ENCODE measurements at places on chromosomes 5 and 9. TPM values are rescaled to one million over a fixed set of nuclear protein-coding genes. Genes with fewer than 3 reads are reported as not detected.

GRCh38 chr5:95617057-95617456 lies 2.8 kb upstream of the GPR150 start:
- no peak for DNase-seq

DNA sequence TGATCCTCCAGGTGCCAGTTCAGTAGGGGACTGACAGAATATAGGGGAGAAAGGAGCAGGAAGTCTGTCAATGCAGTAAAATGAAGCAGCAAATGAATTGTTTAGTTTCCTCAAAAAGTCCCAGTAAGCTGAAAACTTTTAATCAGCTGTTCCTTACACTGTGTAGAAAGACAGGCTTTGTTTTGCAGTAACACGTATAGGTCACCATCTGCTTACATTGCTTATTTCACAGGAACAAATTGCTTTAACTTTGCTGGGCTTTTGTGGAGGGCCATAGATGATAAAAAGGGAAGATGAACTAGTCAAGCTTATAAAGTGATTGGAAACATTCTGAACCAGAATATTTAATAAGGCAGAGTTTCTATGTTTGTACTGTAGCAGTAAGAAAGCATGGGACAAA lies 331.3 kb upstream of the RFX3 start:
- DNase-seq: no peak

PCDHGB7 gene
- 17.3 TPM for polyA plus RNA-seq

COQ4 gene
- polyA plus RNA-seq: 83.2 TPM

CSF1R gene
- 11.8 TPM for polyA plus RNA-seq

DNA sequence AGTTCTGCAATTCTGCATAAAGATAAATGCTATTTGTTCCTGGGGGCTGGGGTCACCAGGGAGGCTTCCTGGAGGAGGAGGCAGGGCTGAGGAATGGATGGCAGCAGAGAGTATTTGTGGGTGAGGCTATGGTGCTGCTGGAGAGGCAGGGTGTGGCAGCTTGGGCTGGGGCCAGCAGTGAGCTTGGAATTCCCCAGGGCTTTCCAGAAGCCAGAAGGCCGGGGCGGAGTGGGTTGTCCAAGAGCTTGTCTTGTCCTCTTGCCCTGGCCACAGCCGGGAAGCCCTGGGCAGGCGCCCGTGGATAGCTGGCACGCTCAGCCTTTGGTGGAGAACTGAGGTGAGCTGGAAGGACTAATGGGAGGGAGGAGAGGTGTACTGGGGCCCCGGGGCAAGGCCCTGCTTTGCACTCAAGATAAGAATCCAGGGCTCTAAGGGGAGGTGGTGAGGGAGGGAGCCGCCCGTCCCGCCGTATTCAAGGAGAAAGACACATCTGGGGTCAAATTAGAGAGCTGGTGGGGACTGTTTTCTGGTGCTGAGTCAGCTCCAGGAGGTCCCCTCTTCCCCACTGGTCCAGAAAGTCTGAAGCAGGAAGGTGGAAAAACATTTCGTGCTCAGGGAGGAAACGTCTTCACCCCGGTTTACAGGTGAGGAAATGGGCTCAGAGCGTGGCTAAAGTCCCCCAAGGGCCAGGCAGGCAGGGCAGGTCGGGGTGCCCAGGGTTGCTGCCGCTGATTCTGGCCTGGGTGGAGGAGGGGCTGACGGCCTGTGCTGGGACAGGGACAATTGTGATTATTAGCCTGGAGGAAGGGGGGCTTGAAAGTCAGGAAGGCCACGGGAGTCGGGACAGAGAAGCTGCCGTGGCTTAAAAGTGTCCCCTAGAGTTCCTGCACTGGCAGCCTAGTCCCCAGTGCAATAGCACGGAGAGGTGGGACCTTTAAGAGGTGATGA lies 26.9 kb upstream of the CNOT6 start:
- no peak for DNase-seq
